ENCODE measurements at places on chromosomes 11 and 22. TPM values are rescaled to one million over a fixed set of nuclear protein-coding genes. Genes with fewer than 3 reads are reported as not detected.
A peak's percentile ranks its signal among the peaks of the same experiment; 100 is the strongest.

Gene RASSF10
- 7.2 TPM for total RNA-seq

Gene CCDC87
- 0.82 TPM for total RNA-seq

DNA sequence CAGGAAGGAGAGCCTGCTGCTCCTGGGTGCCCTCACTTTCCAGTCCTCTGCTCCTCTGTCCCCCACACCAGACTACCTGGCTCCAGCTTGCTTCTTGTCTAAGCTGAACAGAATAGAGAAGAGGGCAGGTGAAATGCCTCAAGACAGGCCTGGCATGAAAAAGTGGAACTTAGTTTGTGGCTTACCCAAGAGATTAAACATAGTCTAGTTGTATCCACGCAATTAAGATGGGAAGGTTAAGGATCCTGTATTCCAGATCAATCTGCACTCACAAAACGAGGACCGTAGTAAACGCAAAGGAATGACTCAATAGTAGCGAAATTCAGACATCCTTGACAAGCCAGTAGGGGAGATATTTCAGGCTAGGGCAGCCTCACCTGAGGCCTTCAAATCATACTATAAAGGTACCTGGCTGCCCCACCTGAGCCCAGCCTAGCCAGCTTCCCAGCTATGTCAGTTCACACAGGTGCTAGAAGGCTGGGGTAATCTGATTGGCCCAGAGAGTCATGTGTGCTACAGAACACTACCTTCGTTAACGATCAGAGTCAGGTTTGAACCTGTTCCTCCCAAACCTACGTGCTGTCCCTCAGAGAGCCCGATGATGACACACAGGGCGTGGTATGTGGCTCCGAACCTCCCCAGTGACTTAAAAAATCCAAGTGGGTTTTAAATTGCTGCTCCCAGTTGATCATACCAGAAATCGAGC lies 46.5 kb downstream of the AHNAK start:
- no peak for DNase-seq

DNA sequence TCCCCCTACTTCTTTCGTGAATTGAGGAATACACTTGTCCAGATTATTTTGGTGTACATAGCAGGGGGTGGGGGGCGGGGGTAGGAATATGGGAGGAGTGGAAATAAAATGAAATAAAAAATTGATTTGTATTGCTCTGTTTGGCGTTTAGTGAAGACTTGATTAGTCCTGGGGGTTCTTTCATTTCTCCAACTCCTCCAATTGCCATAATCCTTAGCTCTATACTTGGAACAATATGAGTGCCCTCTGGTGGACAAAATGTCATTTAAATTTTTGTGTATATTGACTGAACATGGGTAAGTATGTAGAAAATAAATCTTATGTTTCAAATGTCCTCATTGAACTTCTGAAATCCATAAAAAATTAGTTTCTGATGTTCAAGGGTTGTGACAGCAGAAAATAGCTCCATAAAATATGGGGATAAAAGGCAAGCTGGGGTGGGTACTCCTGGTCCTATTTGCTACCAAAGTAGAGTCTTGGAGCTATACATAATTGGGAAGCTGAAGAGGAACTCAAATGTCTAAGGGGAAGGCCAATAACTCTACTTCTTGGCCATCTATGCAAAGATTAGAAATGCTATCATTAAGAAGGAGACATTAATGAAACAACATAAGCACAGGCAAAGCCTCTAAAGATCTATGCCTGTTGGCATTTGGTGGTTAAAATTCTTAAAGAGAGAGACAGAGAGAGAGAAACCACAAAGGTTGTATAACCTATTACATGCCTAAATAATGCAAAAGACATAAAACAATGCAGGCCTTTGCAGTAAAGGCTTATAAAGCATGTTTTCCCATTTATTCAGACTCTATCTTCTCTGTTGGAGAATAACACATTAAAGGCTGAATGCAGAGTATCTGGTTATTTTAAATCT lies 421.6 kb downstream of the METTL15 start:
- DNase-seq, result peak; percentile 43

DNA sequence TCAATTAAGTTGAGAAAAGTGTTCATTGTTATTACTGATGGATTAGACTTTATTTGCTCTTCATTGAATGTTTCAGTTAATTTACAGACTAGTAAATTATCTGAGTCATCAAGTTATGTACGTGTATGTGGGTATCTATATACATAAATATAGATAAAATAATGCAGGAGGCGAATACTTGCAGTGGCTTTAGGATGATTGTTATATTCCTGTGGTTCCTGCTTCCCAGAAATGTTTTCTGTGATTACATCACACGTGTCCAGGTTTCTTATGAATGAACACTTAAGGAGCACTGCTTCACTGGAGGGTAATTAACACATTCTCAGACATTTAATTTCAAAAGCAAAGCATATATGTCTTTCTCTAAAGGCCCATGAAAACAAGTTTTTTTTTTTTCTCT lies 28.4 kb downstream of the YAP1 start:
- no peak for DNase-seq

DNA sequence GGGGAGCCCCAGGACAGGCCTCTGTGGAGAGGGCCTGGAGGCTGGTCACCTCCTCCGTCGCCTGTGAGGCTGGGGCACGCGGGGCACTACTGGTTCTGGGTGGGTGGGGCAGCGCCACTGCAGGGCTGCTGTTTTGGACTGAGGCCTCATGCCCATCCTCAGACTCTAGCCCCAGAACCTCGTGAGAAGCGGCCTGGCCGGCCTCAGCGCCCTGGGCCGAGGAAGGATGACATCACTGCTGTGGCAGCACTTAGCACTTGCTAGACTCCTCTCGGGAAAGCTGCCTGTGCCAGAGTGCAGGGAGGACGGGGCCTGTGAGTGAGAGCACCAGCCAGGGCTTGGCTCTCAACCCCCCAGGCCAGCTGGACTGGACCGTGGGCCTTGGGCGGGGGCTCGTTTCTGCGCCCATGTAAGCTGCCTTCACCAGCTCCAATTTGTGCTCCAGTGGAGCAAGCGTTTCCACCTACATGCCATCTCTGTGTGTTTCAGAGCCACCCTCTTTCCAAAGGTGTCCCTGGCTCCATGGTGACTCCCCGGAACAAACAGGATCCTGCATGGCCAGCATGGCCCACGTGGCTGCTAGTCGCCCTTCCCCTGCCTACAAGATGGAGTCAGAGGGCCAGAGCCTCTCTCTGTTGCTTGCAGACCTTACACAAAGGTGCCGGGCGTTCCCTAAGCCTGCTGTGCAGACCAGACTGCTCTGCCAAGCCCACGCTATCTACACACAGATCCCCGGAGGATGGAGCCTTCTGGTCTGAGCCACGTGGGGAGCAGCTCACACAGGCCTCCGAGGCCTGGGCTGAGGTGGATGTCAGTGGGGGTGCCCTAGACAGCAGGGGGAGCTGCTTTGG lies 102.9 kb downstream of the CTTN start:
- DNase-seq, result peak; percentile 59

DNA sequence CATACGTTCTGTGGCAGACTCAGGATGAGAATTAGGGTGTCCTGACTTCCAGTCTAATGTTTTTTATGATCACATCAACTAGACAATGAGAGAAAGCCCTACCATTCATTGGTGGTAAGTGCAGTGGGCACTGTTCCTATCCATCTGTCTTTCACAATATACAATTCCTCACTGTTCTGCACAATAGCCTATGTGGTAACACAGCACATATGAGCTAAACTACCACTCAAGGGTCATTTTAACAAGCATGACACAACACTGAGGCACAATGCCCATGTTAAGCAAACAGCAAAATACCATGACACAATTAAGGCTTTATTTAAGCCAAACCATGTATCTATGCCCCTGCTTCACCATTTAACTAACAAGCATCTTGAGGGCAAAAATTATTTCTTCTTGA lies 52.3 kb downstream of the SIK3 start:
- DNase-seq, result no peak
